ENCODE measurements at places on chromosomes 16 and 17.

DNA sequence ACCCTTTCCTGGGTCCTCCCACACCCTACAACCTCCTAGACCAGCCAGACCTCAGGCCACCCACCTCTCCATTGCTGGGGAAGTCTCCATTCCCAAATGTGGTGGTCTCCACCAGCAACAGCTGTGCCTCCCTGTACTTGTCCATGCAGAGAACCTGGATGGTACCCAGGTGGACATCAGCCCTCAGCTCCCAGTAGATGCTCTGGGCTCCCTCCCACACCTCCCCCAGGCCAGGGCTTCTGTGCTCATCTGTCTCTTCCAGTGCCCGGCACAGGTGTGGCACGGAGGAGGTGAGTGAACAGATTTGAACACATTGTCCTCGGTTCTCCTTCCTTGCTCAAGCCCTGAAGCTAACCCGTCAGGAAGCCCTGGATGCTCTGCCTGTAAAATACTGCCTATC lies 34.6 kb downstream of the LGALS9 start:
- no peak for DNase-seq

DNA sequence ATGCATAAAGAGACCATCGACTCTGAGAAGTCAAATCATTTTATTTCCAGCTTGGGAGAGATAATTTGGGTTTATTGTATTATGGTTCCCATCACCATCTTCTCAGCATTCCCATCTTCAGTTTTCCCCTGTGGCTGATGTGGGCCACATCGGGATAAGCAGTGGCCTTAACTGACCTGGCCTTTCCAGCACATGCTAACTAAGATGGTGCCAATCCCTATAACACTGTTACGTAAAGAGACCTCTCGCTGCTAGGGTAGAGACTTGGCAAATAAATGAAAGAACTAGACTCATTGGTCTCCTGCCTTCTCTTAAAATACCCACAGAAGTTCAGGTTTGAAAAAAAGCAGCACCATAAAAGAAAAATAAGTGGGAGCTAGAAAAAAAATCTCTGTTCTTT lies 49.4 kb downstream of the VPS35L start:
- no peak for DNase-seq

GRCh38 chr17:2058586-2059546 lies 4.0 kb downstream of the HIC1 start:
- DNase-seq = no peak

DNA sequence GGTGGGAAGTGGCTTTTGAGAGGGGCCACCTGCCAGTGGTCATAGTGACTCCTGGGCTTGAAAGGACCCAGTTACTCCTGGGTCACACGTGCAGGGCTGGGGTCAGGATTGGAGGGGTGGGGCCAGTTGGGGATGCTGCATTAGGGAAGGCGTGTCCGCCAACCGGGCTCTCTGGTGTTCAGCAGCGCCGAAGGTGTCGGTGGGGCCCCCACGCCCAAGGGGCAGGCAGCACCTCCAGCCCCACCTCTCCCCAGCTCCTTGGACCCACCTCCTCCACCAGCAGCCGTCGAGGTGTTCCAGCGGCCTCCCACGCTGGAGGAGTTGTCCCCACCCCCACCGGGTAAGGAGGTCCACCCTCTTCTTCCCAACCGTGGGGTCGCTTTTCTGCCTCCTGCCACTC lies 9.5 kb downstream of the ABI3 start:
- no peak for DNase-seq

DNA sequence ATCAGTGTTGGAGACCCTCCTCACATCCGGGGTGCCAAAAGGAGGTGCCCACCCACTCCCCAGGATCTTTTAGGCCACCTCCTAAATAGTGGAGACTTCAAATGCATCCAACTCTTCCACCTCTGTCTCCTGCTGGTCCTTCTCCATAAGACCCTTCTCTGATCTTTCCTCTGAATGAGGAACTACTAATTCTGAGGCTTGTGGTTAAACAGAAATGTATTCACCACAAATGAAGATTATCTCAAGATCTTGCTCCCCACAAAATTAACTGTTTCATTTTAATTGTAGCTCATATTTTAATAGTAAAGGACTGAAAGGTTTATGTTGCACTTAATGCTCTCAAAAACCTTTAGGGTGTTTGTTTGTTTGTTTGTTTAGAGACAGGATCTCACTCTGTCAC lies 34.1 kb downstream of the TLE7 start:
- no peak for DNase-seq

- peak; percentile 63 for DNase-seq
Measured at GRCh38 chr17:1629504-1630310, 1.1 kb upstream of the SLC43A2 start.

DNA sequence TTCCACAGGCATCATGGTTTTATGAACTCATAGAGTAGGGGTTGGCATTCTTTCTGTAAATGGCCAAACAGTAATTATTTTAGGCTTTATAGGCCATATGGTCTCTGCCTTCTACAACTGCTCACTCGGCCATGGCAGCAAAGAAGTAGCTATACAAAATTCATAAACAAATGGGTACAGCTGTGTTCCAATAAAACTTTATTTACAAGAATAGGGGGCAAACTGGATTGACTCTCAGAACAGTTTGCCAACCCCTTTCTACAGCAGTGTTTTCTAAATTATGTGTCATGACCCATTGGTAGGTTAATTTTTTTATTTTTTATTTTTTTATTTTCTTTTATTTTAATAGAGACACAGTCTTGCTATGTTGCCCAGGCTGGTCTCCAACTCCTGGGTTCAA lies 20.4 kb downstream of the GOT2 start:
- DNase-seq = no peak

DNA sequence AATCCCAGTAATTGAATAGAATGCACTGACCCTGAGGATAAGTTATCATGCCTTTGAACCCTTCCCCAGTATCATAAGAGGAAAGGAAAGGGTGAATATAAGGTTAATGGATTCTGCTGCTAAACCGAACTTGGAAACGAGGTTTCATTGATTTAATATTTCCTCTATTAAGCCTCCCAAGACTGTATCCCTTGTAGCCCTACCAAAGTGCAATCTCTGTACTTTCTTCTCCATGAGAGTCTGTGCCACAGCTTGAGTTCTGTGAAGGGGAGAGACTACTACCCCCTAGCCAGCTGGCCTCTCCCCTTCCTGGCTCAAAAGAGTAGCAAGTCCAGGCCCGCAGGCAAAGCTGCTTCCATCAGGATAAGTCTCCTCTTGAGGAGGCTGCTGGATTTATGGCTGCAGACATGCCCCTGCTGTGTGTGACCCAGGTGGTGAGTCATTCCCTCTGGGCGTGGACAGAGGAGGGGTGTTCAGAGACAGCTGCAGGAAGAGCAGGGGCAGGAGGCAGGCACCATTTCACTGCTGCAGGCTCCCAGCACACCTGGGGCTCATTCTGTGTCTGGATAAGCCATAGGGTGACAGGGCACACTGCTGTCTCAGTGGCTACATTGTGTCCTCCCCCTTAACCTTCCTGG lies 58.4 kb downstream of the TOM1L2 start:
- DNase-seq = no peak

- no peak for DNase-seq
Measured at GRCh38 chr16:968620-969019, 2.2 kb downstream of the LMF1 start.

GRCh38 chr16:1520461-1520860 lies 13.0 kb upstream of the TMEM204 start:
- no peak for DNase-seq

- DNase-seq = no peak
Measured at GRCh38 chr16:84465154-84465553, 39.3 kb downstream of the MEAK7 start.

DNA sequence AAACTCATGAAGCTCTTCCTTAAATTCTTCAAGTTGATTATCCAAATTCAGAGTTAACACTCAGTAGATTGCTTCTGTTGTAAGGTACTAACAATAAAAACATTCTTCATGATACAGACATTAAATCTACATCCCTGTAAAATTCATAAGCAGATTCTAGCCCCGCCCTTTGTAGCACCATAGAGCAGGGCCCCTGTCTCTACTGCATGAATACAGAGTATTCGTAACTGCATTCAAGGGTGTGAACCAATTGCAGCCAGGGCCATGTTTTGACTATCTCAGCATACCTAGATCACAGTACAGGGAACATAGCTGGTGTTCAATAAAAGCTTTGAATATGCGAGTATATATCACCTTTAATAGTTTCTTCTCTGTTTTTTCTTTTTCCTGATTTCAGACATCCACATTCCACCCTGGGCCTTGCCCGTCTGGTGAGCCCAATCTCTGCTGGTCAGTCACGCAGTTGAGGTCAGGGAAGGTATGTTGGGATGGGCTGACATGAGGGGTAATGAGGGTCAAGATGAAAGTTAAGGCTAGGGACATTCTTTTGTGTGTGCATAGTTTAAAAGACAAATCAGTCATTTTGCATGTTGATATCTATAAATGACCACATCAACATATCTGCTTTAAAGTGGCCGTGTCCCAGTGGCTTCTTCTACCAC lies 33.0 kb downstream of the KCNJ16 start:
- no peak for DNase-seq

DNA sequence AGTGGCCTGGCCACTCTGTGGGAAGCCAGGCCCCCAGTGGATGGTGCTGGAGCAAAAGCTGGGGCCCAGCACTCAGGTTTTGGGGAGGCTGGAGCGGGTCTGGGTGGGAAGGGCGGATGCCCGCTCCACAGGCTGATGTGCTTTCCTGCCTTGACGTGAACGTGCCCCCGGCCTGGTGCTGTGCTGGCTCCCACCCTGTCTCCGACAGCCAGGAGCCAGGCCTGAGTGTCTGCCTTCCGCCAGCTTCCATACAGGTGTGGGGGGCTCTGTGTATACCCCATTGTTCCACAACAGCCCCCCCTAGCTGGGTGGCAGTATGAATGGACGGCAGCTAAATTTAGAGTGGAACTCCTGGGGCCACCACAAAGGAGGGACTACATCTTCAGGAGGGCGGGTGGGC lies 20.0 kb downstream of the HIC1 start:
- no peak for DNase-seq

DNA sequence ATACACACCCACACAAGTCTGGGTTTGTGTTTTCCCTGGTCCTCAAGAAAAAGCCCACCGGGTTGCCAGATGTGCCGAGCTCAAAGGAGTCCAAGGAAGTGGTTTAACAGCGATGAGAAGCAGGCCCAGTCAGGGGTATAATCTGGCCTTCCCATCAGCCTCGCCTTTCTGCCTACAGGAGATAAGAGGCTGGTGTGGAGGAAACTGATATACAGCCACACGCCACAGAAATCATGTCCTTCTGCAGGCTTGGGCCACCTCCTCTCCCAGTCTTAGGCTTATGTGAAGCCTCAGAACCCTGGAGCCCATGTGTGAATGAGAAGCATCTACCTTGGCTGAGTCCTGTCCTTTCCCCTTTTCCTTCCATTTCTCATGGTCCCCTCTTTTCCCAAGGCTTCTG lies 43.6 kb upstream of the MMP2 start:
- DNase-seq = no peak

- peak; percentile 13 for DNase-seq
Measured at GRCh38 chr16:67428146-67428731, 2.7 kb upstream of the HSD11B2 start.

- no peak for DNase-seq
Measured at GRCh38 chr17:11921296-11921695, 76.0 kb downstream of the ZNF18 start.

DNA sequence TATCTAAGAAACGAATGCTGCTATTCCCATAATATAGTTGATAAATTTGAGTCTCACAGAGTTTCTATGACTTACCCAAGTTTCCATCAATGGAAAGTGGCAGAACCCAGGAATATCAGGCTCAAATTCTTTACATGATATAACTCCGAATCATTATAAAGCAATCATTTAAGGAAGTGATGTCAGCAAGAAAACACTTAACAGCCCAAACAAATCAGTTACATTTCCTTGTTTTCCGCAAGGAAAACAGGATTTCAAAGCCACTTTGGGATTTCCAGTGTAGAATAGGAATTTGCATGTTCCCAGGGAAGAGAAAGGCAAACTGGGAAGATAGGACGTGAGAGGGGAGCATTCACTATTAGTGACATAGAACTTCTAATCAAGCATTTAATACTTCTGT lies 311.4 kb upstream of the GOT2 start:
- DNase-seq = no peak

DNA sequence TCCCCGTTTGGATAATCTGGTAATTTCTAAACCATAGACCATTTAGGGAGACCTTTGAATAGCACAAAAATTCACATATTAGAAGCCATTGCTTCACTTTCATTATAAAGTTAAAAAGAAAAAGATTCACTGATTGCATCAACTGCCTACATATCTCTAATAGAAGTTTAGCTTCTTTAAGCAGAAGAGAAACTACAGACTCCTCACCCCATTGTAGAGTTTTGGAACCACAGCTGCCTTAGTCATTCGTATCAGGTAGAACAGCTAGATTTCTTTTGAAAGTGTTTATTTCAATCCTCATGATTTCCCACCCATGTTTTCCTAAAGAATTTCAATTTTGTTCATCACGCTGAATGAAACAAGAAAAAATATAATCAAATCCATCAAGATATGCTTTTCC lies 144.8 kb downstream of the CDH8 start:
- DNase-seq = no peak

GRCh38 chr16:54287131-54288029 lies 793 bp upstream of the IRX3 start:
- DNase-seq = no peak

DNA sequence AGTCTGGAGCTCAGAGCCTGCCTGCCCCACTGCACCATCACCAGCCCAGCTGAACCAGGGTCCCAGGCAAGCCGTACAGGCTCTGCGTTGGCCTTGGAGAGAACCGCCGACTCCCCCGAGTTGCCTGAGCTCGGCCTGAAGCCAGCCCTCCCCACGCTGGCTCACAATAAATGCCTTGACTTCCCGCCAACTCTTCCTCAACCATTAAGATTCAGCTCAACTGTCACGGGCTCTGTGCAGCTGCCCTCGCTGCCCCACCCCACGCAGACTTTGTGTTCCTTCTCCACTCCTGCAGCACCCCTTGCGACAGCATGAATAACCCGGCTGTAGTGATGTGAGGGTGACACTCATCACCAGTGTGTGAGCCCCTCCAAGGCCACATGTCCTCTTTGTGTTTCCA lies 4.8 kb upstream of the QPRT start:
- no peak for DNase-seq

GRCh38 chr17:2695243-2695960 lies 16.2 kb downstream of the CLUH start:
- no peak for DNase-seq

DNA sequence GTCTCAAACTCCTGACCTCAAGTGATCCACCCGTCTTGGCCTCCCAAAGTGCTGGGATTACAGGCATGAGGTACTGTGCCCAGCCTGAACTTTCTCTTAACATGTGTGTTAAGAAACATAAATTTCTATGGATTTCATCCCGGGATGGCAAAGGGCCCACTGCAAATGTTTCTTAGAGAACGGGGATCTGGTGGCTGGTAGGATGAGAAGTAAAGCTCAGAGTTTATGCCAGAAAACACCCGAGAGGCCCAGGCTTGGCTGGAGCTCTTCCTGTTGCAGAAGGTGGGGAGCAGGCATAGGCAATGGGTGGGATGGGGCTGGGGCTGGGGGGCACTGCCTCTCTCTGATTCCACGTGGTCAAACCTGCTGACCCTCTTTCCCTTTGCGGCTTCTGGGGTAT lies 5.6 kb upstream of the CARHSP1 start:
- DNase-seq = no peak

GRCh38 chr17:81276781-81277180 lies 18.3 kb downstream of the SLC38A10 start:
- DNase-seq = no peak

- DNase-seq = no peak
Measured at GRCh38 chr16:2968368-2968737, 795 bp upstream of the PAQR4 start.

Data from stimulated activated CD4-positive, alpha-beta T cell treated with anti-CD3 and anti-CD28 coated beads, Interleukin-1b, Interleukin-23, amount 100 ng/mL, for 1 hour (primary cell).